ENCODE measurements at places on chromosomes 1 and 21. TPM values are rescaled to one million over a fixed set of nuclear protein-coding genes. Genes with fewer than 3 reads are reported as not detected.
A peak's percentile ranks its signal among the peaks of the same experiment; 100 is the strongest.

DHRS3 gene
- 49.4 TPM for total RNA-seq

TCEA3 gene
- total RNA-seq, result 1.7 TPM

CR1L gene
- 0.69 TPM for total RNA-seq

ARMH1 gene
- total RNA-seq, result not detected

GJA5 gene
- total RNA-seq, result not detected

DIRAS3 gene
- total RNA-seq, result 67.9 TPM

DNA sequence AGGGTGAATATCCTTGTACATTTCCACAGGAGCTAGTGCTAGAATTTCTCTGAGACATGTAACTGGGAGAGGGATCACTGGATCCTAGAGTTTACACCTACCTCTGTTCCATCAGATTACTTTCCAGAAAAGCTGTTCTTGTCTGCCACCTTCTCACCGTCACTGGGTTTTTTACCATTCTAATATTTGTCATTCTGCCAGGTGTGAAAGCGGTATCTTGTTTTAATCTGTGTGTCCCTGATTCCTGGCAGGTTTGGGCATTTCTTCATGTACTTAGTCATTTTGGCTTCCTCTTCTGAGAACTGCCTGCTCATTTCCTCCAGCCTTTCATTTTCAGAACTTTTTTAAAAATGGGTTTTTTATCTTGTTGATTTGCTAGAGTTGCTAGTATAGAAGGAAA is 5.1 kb downstream of the PMF1 start:
- DNase-seq, result no peak

DNA sequence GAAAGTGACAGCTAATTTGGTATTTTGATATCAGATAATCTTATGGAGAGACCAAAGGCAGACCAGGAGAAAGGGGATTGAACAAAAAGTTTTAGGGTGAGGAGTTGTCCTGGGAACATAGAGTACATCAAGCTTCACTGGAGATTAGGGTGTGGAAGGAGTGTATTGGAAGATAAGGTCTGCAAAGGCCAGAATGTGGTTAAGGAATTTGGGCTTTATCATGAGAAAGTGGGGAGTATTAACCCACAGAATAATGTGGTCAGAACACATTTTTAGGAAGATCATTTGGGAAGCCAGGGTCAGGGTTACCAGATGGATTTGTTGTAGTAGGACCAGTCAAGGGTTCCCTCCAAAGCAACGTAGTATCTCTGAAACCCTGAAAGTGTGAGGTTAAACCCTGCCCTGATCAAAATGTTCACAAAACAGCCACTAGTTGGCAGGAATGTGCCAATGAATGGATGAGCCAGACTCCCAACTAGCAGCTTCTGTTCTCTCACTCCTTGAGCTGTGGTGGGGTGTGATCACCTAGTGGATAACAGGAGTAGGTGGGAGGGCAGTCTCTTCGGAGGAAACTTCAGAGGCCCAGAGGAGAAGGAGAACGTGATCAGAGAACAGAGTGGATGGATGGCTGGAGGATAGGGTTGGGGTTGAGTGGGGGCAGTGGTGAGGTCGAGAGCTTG is 35.8 kb downstream of the SLC2A1 start:
- DNase-seq, result peak; percentile 83

DNA sequence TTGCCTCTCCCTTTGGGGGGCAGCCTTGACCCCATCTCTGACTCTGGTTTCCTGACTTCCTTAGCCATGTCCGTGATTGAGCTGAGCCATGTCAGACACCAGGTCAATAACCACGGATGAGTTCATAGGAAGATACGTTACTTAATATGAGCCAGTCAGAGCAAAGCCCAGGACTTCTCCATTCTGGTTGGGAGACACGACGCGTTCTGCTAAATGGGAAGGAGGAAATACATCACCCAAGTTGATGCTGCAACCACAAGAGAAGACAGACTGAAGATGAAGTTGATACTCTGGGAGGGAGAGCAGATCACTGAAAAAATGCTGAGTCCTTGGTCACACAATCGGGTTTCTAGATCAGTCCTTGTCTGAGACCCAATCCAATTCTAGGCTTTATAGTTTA is 90.9 kb downstream of the MATN1 start:
- DNase-seq, result no peak

DNA sequence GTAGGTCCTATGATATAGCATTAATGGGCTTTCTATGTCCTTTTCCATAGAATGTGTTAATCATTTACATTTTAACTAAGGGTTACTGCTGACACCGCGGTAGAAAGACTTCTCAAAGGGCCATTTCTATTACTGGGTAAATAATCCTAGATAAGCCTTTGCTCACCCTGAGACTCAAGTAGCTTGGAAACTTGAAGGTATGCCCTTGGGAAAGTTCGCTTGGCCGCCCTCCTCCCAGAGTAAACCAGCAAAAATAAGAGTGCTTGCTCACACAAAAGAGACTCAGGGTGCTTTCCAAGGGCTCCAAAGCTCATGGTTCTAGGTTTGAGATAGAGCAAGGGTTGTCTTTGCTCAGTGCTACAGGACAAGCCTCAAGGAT is 85.8 kb upstream of the TMPRSS2 start:
- no peak for DNase-seq

GRCh38 chr1:24890887-24891286 is 39.2 kb downstream of the RUNX3 start:
- DNase-seq, result no peak

- DNase-seq, result no peak
These were observed 102.9 kb downstream of the DTL start for GRCh38 chr1:212138457-212138856.

DNA sequence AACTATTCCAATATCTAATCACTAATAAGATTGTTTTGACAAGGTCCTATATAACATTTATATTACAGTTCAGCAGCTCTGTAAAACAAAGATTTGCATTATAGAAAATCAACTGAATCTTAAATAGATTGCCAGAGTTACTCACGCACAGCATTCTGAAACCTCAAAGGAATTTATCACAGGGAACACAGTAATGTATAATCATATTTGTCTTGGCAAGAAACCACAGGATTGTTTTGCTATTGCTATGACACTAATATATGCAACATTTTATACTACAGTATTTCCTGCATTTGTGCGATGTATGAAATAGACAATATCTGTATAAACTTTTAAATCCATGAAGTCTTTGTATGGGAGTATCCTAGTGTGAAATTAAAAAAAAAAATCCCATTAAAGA is 101.4 kb downstream of the PLPPR5 start:
- peak; percentile 41 for DNase-seq

DNA sequence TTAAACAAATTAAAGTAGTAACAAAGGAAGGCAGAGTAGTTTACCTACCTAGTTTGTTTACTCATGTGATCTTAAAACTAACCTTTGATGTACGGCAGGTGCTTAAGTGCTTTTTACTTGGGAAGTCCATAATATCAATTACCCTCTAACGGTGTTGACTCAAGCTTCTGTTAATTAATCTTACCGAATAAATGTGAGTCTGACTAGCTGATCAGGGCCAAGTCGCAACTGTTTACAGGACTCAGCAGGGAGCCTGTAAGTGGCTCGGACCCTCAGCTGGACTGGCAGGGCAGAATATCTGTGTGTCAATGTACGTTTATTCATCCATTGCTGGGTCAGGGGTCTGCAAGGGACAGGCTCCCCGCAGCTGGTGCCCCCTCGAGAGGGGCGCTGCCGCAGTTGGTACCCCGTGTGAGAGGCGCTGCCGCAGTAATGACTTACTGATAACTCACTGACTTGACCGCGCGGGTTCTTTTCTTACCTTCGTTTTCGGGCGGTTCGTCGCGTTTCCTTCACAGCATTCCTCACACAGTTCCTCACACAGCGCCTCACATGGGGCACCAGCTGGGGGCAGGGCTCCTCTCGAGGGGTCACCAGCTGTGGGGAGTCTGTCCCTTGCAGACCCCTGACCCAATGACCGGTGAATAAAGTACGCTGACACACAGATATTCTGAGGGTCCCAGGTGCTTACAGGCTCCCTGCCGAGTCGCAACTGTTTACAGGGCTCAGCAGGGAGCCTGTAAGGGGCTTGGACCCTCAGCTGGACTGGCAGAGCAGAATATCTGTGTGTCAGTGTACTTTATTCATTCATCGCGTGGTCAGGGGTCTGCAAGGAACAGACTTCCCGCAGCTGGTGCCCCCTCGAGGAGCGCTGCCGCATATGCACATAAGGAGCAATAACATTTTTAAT is 3.0 kb downstream of the FMO1 start:
- peak; percentile 74 for DNase-seq

GRCh38 chr1:50665413-50665812 is 242.2 kb upstream of the DMRTA2 start:
- no peak for DNase-seq

GRCh38 chr1:100622037-100622436 is 84.1 kb downstream of the GPR88 start:
- peak; percentile 99 for DNase-seq

DNA sequence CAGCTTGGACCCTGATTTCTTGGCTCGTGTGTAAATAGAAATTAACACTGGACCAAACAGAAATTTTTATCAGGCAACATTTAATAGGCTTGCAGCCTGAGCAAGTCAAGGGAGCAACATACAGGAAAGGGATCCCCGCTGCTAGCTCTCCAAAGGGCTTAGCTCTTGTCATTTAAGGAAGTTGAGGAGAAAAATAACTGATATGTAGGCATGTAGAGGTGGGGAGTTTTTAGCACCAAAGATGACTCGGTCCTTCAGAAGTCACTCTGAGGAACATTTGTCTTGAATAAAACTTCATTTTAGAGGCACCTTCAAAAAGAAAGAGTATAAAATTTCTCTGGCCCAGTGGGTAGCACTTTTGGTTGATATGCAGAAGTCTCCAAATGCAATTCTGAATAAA is 27.1 kb downstream of the GBP2 start:
- DNase-seq, result no peak

GRCh38 chr1:208160259-208160819 is 83.8 kb downstream of the PLXNA2 start:
- DNase-seq, result no peak

GRCh38 chr1:183732236-183732880 is 72.6 kb upstream of the RGL1 start:
- DNase-seq, result no peak

DNA sequence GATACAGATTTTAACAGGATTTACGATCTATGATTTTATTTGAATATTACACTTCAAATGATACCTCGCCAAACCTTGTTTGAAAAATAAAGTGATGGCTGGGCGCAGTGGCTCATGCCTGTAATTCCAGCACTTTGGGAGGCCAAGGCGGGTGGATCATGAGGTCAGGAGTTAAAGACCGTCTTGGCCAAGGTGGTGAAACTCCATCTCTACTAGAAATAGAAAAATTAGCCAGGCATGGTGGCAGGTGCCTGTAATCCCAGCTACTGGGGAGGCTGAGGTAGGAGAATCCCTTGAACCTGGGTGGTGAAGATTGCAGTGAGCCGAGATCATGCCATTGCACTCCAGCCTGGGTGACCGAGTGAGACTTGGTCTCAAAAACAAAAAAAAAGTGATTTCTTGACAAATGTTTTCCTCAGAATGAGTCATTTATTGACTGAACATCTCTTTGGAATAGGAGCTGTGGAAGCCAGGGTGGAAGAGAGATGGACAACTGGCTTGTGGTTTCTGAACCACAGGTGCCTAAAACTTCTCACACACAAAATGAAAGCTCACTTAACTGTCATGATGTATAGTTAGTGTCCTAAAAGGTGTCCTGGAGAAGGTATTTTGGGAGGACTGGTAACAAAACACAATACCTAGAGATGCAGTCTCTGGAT is 11.9 kb downstream of the PKNOX1 start:
- no peak for DNase-seq

DNA sequence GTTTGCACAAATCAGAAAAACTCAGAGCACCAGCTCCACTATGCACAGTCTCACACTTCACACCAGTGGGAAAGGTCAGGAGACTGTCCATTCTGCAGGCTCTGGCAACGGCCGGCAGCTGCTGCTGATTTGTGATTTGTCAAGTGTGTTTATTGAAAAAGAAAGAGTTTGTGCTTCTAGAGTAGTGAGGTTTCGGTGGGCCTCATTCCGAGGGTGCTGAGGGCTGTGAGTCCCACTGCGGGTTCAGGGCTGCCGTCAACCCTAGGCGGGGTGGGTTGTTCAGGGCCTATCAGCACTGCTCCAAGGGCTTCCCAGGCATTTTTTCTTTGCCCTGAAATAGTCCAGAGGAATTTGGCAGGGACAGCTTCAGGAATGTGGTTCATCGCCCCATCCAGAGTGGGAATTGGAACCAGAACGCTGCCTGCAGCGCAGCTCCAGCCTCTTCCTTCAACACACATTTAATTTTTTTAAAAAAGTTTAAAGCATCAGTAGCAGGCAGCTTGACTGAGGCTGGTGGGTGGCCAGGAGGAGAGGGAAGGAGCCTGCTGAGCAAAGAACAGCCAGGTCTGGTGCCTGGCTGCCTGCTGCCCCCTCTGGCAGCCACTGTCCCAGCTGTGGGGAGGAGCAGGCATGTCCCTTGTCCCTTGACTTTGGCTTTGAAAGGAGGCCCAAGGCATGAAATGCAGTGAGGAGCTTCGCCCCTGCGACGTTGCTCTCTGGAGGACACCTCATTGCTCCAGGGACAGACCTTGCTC is 19.7 kb downstream of the STUM start:
- no peak for DNase-seq

DNA sequence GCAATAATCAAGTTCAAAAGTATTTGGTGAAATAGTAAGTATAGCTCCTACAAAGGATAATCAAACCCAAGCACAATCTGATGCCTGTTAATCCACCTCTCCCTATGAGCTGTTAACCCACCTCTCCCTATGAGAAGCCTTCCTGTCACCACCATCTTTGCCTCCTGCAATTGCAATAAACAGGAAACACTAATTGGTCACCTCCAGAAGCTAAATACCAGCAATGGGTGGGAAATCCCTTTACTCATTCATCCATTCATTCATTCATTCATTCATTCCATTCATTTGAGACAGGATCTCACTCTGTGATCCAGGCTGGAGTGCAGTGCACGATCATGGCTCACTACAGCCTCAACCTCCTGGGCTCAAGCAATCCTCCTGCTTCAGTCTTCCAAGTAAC is 132.8 kb downstream of the RERE start:
- DNase-seq, result no peak

DNA sequence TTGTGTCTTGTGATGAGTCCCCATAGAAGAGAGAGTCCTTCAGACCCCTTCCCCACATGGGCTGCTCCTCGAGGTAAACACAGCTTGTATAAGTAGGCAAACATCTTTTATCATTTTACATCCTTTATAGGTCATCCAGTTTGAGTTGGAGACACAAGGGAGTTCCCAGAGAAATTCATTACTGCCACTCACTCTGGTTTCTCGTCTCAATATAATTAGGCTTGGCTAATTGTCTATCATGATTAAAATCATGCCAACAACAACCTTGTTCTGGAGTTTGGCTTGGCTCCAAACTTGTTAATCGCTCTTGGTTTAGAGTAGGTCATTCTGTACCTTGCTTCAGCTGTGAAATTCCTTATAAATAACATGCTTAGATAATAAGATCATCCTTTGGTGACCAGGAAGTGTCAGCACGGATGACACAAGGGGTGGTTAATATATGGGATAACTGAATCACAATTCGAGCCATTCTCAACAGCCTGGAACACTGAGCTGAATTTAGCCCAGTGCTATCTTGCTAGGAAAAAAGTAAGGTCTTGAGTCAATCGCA is 70.7 kb upstream of the DAB1 start:
- no peak for DNase-seq

- peak; percentile 55 for DNase-seq
These were observed 948 bp downstream of the STK40 start for GRCh38 chr1:36384542-36385409.
